Dermis blood vessel endothelial cell (primary cell): ENCODE measurements at places on chromosomes 7 and 10. TPM values are rescaled to one million over a fixed set of nuclear protein-coding genes. Genes with fewer than 3 reads are reported as not detected.

PDGFA gene
- 68.8 and 100 TPM in 2 replicates for total RNA-seq

BEND7 gene
- 14.2 and 15.3 TPM in 2 replicates for total RNA-seq

CTNNA3 gene
- total RNA-seq: under 0.01 TPM in 1 of 2 replicates, not detected in the other

SKIDA1 gene
- total RNA-seq: 1.0 and 2.6 TPM in 2 replicates

ANKRD61 gene
- 0.14 TPM in 1 of 2 replicates, not detected in the other for total RNA-seq

TEX36 gene
- not detected in 2 replicates for total RNA-seq

DPCD gene
- total RNA-seq: 22.4 and 28.1 TPM in 2 replicates

COL13A1 gene
- total RNA-seq: 5.3 and 6.6 TPM in 2 replicates

PTPRZ1 gene
- under 0.01 TPM in 2 replicates for total RNA-seq

AOAH gene
- 0.09 TPM in 1 of 2 replicates, not detected in the other for total RNA-seq

SPAG6 gene
- total RNA-seq: not detected in 2 replicates

RBM33 gene
- 23.1 and 31.3 TPM in 2 replicates for total RNA-seq

ITPRID1 gene
- total RNA-seq: not detected in 2 replicates

GPR158 gene
- not detected in 2 replicates for total RNA-seq

TMEM229A gene
- total RNA-seq: not detected in 2 replicates

PPP1R9A gene
- total RNA-seq: 16.2 and 19.2 TPM in 2 replicates

TYW1B gene
- total RNA-seq: 2.8 and 6.0 TPM in 2 replicates

PVRIG gene
- total RNA-seq: not detected in 2 replicates

GCK gene
- total RNA-seq: 0.23 TPM in 1 of 2 replicates, not detected in the other

TMEM120A gene
- total RNA-seq: 43.4 and 47.8 TPM in 2 replicates

NPC1L1 gene
- total RNA-seq: not detected in 2 replicates

LIPN gene
- not detected in 2 replicates for total RNA-seq

TECPR1 gene
- total RNA-seq: 66.2 and 105 TPM in 2 replicates

PALD1 gene
- total RNA-seq: 248 and 276 TPM in 2 replicates

NPFFR1 gene
- total RNA-seq: not detected in 2 replicates

PNLIPRP2 gene
- not detected in 2 replicates for total RNA-seq

RELN gene
- total RNA-seq: 412 and 787 TPM in 2 replicates

KIF11 gene
- 8.8 and 41.7 TPM in 2 replicates for total RNA-seq

LRRTM3 gene
- not detected in 2 replicates for total RNA-seq

C10orf67 gene
- not detected in 2 replicates for total RNA-seq

SPDYE2 gene
- not detected in 2 replicates for total RNA-seq

XRCC2 gene
- 3.1 and 7.0 TPM in 2 replicates for total RNA-seq

VENTX gene
- total RNA-seq: not detected in 2 replicates

AKR1E2 gene
- total RNA-seq: 9.6 and 85.6 TPM in 2 replicates

DMBT1 gene
- total RNA-seq: not detected in 2 replicates

ENKUR gene
- 0.09 and 0.17 TPM in 2 replicates for total RNA-seq

PRRT4 gene
- not detected in 2 replicates for total RNA-seq

FGL2 gene
- 0.17 and 0.33 TPM in 2 replicates for total RNA-seq

PRKG1 gene
- 1.3 and 4.1 TPM in 2 replicates for total RNA-seq

ATRNL1 gene
- 0.17 and 1.5 TPM in 2 replicates for total RNA-seq

LLCFC1 gene
- total RNA-seq: not detected in 2 replicates

SGPL1 gene
- 15.0 and 15.8 TPM in 2 replicates for total RNA-seq

PHKG1 gene
- total RNA-seq: 0.34 and 0.60 TPM in 2 replicates

DRGX gene
- not detected in 2 replicates for total RNA-seq

MMD2 gene
- total RNA-seq: not detected in 2 replicates

PAXIP1 gene
- 7.1 and 10.1 TPM in 2 replicates for total RNA-seq
